Right renal cortex interstitium (tissue), 3 donors: ENCODE measurements at places on chromosomes 13 and 19. TPM values are rescaled to one million over a fixed set of nuclear protein-coding genes. Genes with fewer than 3 reads are reported as not detected.

DNA sequence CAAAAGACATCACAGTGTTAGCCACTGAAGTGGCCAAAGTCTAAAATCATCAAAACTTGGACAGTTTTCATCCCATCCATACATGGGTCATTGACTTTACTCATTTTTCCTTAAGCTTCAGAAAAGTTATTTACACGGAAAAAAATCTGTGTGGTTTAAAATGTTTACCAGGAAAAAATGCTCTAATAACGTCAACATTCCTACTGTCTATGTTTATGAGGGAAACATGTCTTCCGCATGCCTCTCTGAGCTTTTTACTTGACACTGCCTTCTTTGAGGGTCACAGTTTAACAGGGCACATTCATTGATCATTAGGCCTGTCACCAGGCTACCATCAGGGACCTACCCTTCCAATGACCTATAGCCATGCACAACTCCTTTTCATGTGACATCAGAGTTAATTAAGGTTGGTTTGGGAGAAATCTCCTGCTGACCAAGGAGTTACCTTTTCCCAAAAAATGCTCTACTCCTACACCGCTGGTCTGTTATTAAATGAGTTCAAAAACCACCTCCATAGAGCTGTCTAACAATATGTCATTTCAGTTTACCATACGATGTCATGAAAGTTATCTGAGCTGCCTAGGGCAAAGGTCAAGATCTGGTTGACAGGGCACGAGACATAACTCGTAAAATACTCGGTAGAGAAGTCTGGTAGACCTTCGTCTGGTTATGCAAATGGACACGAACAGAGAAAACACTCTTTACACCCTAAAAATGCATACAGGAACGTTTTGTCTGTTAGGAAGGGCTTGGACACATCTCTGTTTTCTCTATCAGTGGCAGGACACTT lies 17.8 kb downstream of the FLT1 start:
- DNase-seq = no peak

DNA sequence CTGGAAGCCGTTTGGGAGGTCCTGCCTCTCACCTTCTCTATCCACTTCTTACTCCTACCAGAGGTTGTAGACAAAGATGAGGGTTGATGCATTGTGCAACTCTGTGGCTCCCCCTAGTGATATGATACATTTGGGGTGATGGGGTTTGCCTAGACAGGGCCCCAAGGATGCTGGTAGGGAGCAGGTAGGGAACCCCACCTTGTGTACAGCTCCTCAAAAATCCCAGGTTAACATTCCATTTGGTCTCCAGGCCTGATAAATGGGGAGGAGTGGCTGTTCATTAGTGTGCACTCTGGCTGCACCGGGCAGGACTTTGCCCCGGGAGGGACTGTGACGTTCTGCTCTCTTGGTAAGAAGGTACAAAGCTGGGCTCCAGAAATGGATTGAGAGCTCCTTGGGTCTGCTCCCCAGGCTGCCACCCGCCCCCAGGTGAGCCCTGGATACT lies 19.2 kb downstream of the SIGLEC8 start:
- no peak for DNase-seq

DNA sequence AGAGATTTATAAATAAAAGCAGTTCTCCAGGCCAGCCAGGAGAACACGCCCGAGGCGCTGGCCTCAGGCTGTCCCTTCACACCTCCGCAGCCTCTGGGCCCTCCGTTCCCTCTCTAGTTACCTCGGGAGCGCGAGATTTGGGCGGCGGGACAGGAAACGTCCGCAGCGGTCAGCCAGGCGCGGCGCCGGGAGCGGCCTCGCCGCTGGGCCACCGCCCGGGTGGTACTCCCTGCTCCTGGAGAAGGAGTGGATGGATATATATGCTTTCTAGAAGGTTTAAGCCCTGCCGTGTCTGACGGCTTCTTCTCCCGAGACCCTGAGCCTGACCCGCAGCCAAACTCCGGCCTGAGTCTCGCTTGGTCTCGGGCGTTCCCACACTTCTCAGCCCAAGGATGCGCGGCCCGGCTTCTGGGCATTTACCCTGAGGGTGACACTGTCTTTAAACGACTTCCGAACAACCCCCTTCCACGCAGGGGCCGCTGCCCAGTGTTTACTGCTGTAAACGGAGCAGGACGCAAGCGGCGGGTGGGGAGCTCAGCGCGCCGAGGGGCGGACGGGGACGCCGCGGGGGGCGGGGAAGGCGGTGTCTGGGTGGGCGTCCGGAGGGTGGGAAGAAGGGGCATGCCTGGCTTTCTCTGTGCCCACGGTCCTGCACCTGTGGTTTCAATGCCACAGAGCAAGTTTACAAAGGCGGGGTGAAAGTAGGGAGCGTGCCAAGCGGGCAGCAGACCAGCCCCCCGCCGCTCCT lies 2.0 kb upstream of the ZIC2 start:
- DNase-seq = no peak

DNA sequence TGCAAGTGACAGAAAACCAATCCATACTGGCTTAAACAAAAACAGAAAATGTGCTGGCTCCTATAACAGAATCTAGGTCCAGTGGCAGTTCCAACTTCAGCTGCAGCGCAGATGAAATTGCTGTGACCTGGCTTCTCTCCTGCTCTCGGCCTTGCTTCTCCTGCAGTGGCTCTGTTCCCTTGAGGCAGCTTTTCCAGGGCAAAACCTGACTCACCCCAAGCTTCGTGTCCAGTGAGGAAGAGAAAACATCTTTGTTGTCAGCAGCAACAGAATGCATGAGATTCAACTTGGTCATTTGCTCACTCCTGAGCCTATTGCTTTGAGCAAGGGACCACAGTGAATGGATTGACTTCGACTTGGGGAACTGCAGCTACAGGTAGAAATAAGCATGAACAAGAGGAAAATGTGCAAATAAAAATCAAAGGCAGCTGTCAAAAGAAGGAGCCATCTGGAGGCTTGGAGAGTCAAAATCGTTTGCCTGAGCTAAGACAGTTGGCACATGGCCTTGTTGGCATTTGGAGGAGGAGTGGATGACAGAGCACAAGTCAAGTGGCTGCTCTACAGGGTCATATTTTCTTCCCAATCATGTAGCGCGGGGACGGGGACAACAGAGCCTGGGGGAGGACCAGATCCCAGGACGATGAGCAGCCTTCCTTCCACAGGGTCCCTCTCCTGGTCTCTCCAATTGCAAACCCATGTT lies 523.4 kb downstream of the FGF9 start:
- no peak for DNase-seq

DNA sequence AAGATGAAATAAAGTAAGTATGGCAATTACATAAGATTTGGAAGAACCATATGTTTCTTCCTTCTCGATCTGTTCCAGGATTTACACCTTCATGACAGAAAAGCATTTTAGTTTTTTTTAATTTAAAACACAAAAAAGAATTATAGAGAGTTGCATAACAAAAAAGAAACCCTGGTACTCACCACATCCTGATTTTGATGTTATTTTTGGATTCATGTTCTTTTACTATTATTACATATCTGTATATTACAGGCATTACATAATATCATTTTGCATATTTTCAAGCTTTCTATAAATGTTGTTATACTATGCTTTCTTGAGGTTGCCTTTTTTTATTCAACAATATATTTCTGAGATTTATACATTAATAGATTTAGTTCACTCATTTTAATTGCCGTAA lies 6.7 kb upstream of the KATNAL1 start:
- no peak for DNase-seq

DNA sequence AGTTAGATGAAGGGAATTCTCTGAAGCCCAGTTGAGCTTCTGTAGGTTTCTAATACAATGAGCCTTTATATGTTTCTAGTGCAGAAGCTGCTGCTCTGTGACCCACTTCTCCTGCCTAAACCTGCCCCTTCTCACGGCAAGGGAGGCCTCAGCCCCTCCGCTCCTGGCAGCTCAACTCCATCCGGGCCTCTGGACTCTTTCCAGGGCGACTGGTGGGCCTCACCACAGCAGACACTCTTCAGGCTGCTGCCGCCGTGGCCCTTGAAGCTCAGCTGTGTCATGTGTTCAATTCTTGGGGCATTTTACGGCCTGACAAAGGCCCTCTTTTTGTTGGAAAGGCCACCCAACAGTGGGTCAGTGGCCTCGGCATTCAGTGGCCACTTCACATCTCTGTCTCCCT lies 10.0 kb upstream of the C19orf33 start:
- no peak for DNase-seq

- DNase-seq = peak; percentile 21
Observed at GRCh38 chr13:22497991-22498780, 682.6 kb upstream of the SGCG start.

GRCh38 chr13:40148101-40148500 lies 492.6 kb downstream of the COG6 start:
- no peak for DNase-seq

- DNase-seq = no peak
Observed at GRCh38 chr19:10727685-10728201, 9.9 kb downstream of the DNM2 start.

The CERS1 gene
- 5.6 TPM for polyA plus RNA-seq

The ZNF616 gene
- 21.8 TPM for polyA plus RNA-seq

The ZNF69 gene
- 16.4 TPM for polyA plus RNA-seq

The ADGRE3 gene
- polyA plus RNA-seq = not detected

The SULT2A1 gene
- polyA plus RNA-seq = 0.10 TPM
